ENCODE measurements at places on chromosomes 12 and 14.

DNA sequence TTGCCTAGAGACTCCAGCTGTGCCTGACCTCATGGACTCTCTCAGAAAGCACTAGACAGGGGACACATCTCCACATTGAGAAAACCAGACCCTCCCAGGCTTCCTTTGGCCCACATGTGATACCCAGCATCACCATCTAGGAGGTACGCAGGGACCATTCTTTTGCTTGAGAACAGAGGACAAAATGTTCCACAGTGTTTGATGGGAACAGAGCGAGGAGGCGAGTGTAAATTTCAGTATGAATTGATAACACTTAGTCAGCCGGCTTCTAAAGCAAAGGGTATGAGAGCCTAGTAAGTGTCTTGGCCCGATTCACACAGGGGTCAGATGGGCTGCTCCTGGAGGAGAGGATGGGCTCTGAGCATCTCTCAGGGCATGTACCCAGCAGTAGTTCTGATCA is 1052.4 kb downstream of the BCL11B start:
- DNase-seq: no peak

DNA sequence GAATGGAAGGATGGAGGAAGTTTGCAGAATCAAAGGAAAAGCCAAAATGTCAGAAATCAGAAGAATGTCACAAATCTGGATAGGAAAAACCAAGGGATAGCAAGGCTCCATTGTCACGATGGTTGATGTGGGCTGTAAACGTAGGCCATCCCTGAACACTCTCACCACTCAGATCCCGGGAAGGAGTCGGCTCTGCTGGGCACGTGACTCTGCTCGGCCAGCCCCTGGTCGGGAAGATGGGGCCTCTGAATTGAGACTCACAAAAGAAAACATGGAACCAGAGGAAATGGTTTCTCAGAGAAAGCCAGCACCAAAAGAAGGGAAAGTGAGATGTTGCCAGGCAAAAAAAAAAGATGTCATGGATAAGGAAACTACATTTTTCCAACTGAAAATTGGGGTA is 26.2 kb downstream of the TCP11L2 start:
- no peak for DNase-seq

DNA sequence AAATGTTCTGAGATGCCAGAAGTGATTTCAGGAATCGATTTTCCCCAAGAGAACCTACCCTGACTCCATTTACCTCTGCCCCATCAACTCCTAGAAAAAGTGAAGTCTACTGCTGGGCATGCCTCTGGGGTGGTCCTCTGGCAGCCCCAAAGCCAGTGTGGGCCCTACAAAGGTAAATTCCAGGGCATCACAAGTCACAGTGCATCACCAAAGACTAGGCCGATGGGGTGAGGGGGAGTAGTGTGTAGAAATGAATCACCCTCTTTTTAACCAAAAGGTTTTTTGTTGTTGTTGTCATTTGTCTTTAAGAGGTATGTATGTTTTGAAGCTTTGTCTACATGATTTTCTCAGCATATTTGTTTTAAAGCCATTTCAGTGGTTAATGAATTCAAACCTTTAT is 46.4 kb upstream of the RTRAF start:
- no peak for DNase-seq

DNA sequence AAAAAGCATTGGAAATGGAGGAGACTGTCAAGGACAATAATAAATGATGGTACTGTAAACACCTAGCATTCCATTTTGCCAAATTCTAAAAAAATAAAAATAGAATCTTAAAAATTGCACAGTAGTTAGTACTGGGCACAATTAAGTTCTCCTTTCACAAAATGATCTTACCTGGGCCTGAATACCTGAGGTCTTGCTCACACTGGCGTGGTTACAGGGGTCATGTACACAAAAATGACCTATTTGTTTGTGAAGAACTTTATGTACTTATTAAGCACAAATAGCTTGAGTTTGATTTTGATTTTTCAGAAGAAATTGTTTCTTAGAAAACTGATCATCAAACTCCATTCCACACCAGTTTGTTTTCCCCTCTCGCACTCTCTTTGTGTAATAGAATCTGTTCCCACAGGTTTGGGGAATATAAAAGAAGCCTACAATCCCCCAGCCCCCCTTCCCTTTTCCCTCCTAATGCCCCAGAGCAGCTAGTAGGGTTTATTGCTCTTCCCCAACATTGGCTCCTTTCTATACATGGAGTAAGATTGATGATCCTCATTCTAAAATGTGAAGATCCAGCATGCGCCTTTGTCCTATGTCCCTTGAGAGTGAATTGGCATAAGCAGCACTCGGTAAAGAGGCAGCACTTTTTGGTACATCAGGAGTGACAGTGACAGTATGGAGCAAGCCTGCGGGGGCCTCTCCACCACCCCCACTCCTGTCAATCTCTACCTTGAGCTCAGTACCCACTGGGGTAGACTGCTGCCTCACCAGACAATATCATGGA is 204.3 kb downstream of the ASCL1 start:
- no peak for DNase-seq

DNA sequence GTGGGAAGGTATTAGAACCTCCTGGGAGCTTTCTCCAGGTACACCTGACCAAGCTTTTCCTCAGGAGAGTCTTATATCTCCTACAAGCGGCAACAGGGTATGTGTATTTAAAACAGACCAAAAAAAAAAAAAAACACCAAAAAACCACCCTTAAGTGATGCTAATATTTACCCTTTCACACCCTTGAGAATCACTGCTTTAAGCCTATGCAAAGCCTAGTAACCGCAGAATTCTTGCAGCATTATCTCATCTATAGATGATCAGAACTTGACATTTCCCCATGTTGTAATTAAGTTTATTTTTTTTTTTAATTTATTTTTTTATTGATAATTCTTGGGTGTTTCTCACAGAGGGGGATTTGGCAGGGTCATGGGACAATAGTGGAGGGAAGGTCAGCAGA is 19.3 kb downstream of the ZNF641 start:
- no peak for DNase-seq

GRCh38 chr12:75479963-75480461 is 543 bp upstream of the GLIPR1 start:
- no peak for DNase-seq

DNA sequence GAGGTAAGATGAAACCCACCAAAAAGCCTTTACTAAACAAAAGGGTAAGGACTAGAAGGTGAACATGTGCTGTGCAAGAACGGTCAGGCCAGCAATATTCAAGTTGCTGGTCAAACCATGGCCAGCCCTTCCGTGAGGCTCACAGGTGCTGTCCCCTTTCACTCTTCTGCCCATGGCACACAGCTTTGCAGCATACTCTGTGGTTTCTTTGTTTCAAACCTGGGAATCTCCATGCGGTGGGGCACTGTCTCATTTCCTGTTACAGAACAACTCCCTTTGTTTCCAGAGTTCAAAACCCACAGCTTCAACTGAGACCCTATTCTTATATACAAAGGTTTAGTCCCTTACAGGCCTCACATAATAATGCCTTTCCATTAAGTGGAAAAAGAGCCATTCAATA is 1.7 kb upstream of the OVCH1 start:
- DNase-seq: no peak

DNA sequence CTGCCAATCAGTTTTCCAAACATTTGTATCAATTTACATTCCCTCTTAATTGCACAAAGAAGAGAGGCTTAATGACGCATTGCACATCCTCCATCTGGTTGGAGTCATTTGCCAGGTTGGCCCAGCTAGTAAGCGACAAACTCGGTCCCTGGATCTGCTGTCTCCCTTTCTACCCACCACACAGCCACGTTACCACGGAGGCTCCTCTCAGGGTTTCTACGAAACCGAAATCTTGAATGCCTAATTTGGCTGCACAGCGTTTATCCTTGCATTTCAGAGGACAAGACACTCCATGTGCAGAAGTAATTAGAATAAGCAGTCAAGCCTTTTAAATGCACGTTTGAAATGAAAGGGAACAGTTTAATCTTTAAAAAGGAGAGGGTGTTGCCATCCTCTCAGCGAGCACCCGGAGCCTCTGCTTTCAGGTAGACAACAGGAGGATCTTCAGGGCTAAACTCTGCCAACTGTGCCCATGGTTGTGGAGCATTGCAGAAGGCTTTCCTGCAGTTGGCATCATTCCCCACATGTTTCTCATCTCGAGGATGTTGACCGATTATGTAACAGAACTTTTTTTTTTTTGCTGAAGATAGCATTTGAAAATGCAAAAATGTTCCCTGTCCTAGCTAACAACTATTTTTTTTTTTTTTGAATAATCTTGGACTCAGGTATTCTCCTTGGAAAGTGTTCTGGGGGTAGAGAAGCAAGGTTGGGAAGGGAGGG is 37.8 kb downstream of the SLC24A4 start:
- DNase-seq: no peak

DNA sequence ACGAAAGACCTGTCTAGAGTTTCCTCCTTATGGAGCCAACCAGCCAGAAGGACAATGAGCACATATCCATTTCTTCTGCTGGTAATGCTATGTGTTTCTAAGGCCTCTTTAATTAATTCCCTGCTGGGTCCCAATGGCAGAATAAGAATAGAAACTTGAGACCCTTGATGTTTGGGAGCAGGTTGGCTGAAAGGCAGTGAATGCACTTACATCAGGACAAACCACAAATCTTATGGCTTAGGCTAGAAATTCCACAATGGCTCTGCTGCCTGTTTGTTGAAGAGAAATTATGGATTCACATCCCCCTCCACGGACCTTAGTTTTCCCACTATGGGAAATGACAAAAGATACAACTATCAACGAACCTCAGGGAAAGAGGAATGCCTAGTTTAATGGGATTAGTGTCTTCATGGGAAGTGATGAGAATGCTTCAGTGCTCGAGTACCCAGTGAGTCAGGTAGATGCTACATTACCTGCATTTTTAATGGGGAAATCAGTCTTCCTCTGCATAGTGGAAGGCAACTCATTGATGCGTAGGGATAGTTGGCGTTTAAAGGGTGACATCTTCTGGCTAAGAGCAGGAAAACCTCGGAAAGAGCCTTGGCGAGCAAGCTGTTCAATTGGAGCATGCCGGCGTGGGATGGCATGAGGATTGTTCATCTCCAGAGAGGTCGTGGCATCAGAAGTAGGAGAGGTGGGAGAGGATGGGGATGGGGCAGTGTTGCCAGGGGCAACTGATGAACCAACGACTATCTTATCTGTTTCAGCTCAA is 46.5 kb downstream of the PAPLN start:
- no peak for DNase-seq

DNA sequence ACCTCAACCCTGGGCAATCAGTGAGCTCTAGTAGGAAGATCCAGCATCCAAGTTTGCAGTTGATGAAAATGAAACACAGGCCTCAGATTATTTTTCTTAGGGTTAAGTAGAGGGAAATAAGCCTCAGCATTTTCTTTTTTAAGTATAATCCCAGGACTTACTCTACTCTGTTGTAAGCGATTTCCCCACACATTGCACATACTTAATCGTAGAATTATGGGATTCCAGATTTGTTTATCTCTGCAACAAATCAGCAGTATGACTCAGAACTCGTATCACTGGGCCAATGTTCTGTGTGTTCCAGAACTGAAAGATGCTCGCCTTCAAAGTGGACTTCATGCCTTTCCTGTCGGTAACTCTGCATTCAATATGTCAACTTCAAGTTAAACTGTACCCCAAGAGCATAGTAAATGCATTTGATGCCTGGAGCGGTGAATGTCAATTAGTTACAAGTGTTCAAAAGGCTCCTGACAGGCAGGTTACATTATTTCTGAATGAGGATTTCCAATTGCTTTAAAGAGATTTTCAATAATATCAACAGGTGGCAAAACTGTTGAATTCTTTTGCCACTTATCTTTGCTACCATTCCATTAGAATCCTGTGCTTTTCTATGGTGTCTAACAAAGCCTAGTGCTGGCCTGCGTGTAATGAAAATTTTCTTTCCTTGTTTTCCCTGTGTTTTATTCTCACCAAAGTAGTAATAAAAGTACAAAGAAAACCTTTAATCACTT is 323.8 kb upstream of the SYT1 start:
- no peak for DNase-seq

DNA sequence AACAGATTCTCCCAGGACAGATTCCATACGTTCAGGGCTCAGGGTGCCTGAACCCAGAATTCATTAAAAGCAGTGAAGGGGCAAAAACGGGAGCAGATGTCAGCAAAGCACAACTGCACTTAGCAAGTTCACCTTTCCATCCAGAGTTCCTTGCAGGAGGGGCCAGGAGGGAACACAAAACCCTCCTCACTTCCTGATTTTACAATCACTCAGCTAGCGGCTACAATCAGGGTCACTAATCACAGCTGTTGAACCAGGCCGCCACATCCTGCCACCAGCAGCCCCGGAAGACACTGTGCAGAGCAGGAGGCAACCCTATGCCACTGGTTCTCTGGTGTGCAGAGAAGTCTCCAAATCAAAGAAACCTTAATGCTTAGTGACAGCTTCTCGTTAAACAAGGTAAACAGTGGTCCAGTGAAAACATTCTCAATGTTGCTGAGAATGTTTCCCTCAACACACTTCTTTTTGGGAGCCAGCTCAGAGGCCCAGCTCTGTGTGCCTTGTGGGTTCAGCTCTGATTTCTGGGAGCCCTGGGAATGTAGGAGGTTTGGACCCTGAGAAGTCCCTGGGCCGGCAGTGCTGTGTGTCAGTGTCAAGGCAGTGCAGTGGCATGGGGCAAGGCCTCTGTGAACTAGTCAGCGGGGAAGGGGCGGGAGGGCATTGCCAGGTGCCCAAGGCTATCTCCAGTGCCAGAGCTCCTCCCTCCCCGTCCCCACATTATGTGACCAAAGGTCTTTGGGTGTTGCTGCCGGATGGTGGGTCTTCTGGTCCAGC is 54.5 kb downstream of the VCPKMT start:
- peak; percentile 81 for DNase-seq

GRCh38 chr12:8564656-8565055 is 24.0 kb upstream of the CLEC4E start:
- DNase-seq: no peak

DNA sequence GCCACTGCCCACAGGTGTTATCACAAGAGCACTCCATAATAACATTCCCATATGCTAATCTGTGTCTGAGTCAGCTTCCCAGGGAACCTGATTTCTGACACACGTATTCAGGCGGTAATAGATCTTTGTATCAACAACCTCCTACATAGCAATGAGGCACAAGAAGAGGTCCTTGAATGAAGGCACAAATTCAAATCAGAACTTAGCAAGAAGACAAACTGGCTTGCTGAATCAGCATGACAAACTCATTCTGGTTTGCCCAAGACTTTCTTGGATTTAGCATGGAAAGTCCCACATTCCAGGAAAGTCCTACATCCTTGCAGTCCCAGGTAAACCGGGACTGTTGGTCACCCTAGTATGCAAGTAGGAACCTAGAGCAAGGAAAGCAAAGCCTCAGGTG is 33.9 kb upstream of the RNU6-7 start:
- no peak for DNase-seq

DNA sequence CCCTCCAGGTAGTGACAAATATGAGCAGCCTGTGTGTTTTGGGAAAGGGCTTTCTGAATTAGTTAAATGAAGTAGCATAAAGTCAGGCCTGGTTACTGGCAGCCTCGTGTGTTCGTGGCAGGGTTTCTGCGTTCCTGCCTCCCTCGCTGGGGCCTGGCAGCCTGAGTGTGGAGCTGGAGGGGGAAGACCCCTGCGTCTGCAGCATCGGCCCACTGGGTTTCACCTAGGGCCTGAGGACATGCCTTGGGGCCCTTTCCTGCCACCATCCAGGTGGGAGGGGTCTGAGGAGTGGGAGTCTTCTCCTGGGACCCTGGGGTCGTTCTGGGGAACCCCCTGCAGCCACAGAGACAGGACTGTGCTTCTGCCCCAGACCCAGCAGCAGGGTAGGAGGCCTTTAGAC is 20.4 kb upstream of the AMN start:
- DNase-seq: no peak
